ENCODE measurements at places on chromosomes 1 and 21.

DNA sequence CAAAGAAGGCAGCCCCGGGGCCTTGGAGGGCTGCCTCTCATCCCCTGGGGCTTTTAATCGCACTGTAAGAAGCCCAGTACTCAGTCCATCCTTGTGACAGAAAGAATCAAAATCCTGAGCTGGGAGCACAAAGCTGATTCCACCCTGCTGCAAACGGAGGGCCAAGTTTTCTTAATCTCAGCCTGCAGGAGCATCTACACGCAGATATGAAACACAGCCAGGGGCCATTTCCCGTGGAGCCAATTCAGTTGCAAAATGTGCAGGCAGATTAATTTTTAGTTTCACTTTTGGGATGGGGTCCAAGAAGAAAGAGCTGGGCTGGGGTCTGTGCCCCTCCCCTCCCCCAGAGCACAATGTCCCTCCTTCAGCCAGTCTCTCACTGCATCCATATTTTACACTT lies 4.4 kb downstream of the LYPD8 start:
- DNase-seq = no peak

- DNase-seq = no peak
These were observed 716.2 kb upstream of the ZP4 start for GRCh38 chr1:238606896-238607295.

DNA sequence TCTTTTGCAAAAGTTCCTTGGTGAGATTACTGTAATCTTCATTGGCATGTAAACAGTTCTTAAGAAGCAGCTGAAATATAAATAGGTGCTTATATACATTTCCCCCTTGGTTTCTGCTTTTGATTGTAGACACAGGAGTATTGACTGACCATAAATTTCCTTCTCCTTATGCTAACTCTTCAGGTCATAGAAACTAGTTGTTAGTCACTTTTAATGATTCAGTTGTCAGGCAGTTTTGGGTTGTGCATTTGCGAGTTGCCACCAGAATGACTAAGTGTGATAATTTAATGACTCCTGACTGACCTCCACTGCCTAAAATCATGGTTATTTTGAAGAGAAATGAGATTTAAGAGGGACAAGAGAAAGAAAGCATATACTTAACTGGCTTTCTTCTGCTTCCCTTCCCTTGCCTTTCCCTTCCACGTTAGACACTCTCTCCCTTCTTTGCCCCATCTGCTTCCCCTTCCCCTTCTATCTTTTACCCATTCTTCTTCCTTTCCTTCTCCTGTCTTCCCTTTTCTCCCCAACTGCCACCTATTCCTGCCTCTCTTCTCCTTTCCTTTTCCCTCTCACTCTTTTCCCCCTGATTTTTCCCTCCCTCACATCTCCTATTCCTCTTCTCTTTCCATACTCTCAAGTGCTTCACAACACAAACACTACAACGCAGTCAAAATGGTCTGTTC lies 12.3 kb downstream of the ZMPSTE24 start:
- no peak for DNase-seq

- peak; percentile 50 for DNase-seq
These were observed 835 bp downstream of the LRRN2 start for GRCh38 chr1:204684571-204685235.

DNA sequence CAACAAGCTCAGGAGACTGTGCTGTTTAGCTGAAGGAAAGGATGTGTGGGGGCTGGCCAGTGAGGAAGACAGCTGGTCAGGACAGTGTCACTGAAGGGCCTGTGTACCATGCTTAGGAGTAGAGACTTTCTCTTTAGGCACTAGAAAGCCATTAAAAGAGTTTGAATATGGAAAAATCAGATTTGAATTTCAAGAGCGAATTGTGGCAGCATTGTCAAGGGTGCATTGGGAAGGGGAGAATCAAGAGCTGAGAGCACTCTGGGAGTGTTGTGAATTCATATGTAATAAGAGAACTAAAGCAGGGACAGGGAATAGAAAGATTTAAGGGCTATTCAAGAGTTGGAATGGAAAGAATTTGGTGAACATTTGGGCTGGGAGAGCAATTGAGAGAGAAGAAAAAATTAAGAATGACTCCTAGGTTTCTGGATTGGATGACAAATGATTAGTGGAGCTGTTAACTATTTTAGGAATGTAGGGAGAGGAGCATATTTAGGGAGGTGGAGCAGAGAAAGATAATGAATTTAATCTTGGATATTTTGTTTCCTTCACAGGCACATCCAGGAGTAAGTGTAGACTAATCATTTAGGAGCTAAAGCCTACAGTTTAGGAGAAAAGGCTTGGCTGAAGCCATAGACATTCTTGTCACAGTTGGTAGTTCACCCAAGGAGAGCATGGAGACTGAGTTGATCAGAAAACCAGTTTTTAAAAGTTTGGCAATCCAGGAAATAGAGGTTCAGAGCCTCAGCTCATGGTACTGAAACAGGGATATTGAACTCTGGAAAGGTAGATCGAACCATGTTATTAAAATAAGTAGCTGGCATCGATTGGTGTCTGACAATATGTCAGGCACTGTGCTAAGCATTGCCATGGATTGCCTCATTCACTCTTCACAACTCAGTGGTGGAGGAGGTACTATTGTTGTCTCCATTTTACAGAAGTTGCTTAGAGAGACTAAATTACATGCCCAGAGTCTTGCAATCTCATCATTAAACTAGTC lies 23.1 kb upstream of the TOR3A start:
- no peak for DNase-seq

DNA sequence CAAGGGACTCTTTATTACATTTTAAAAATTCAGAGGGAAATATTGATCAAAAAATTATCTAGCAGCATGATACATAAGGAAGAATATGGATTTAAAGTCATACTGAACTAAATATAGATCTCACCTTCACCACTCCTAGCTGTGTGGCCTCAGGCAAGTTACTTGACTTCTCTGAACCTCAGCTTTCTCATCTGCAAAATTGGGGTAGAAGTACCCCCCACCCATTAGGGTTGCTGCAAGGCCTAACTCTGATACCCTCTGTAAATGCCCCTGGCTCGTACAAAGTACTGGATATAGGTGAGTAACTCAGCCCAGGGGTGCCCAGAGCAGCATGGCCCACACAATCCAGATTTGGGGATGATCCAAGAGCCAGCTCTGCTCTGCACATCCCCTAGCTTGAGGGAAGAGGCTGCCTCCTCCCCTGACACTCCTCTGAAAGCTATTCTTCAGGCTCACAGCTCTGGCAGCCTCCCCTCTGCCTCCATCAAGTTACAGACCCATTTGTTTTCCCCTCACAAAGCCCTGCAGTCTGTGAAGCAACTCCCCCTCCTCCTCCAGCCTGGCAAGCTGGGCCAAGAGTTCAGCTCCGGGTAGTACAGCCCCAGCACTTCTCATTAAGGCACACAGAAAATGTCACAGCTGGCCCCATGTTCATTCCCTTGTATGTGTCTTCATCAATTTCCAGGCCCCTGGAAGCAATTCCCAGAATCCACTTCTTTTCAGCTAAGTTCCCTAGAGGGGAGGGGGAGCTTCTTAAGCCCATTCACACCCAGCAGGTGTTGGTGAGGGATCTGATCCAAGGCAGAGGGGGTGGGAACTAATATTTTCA lies 143.7 kb downstream of the PLPP3 start:
- DNase-seq = no peak

GRCh38 chr1:150507912-150508864 lies at the start of gene ECM1:
Gene ECM1 (plus strand): TSS chr1:150508109. CDS start chr1:150508210, 101 bp downstream.
- no peak for DNase-seq

GRCh38 chr1:37131281-37131680 lies 97.0 kb upstream of the GRIK3 start:
- no peak for DNase-seq

DNA sequence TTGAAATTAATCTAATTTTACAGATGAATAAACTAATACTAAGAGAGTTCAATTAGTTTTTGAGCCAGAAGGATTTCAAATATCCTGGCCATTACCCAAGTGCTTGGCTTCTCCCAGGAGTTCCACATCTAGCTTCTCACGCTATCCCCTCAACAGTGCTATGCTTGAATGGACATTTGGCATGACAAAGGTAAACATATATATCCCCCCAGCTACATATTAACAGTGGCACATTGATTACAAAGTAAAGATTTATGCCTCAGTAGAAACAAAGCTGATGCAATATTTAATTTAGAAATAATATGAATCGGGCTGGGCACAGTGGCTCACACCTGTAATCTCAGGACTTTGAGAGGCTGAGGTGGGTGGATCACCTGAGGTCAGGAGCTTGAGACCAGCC lies 434.6 kb upstream of the PRMT6 start:
- no peak for DNase-seq

- no peak for DNase-seq
These were observed 87.9 kb upstream of the CSF3R start for GRCh38 chr1:36570478-36571060.

DNA sequence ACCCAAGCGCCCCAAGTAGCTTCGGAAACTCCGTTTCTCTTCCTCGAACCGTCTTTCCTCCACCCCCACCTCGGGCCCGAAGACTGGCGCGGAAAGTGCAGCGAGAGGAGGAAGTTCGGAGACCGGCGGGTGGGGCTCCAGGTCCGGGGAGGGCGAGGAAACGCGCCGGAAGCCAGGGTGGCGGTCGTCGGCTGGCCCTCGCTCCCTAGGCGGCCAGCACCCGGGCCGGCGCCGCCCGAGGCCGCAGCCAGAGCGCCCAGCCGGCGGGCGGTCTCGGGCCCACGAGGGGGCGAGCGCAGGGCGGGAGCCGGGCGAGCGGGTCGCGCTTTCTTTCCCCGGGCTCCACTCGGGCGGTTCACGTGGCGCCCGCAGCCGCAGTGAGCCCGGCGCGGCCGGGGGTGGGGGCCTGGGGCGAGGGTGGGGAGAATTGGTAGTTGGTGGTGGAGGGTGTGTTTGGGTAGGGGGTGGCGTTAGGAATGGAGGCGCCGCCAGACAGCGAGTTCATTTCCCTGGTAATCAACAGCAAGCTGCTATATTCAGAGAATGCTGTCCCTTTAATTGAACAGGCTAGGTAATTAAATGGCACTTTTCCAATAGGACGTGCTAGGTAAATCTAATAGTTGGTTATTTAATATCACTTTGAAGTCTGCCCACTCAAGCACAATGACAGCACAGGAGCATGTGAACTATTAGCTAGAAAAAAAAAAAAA lies 6.7 kb downstream of the LMO4 start:
- peak; percentile 80 for DNase-seq

- no peak for DNase-seq
These were observed 26.0 kb downstream of the MACF1 start for GRCh38 chr1:39230261-39231190.

- DNase-seq = no peak
These were observed 124.2 kb downstream of the SIK1 start for GRCh38 chr21:43302769-43303168.

DNA sequence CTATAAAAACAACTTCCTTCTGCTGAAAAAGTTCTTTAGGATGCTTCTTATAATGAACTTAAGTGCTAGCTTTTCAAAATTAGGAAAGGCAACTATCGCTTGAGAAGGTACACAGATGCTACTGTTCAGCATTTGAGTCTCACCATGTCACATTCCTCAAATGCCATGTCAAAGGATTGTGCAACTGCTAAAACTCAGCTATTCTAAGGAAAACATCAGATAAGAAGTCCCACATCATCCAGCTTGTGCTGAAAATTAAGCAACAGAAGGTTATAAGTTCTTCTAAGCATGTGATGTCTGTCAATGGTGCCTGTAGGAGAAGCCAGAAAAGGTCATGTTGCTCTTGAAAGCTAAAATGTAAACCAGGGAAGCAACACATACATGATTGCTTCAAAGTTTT lies 36.5 kb downstream of the MCOLN2 start:
- no peak for DNase-seq

DNA sequence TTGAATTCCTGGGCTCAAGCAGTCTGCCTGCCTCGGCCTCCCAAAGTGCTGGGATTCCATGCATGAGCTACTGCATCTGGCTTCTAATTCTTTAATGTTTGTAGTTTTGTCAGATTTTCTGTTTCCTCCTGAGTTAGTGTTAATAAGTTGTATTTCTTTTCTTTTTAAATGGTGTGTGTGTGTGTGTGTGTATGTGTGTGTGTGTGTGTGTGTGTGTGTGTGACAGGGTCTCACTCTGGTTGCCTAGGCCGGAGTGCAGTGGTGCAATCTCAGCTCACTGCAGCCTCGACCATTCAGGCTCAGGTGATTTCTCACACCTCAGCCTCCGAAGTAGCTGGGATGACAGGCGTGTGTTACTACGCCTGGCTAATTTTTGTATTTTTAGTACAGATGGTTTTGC lies 50.2 kb downstream of the ADARB1 start:
- DNase-seq = no peak

DNA sequence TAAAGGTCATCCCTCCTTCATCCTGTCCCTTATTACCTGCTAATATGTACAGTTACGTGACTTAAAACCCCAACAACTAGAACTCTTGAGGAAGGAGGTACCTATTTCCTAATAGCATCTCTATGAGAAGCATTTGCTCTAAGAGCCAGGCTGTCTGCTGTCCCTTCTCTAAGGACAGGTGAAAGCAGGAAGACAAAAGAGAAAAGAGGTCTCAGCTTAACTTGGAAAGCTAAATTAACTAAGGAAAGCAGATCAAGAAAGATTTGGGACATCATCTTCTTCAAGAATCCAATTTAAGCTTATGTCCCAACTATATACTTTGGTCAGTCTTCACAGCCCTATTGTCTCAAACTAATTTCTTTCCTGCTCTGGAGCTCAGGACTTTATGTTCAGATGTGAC lies 2.9 kb downstream of the EGLN1 start:
- DNase-seq = no peak

- no peak for DNase-seq
These were observed 1478.8 kb downstream of the NCAM2 start for GRCh38 chr21:22476726-22477646.

- no peak for DNase-seq
These were observed 484.3 kb downstream of the LMO4 start for GRCh38 chr1:87812871-87813577.

GRCh38 chr1:212179394-212180076 lies 105.7 kb upstream of the PPP2R5A start:
- DNase-seq = no peak

DNA sequence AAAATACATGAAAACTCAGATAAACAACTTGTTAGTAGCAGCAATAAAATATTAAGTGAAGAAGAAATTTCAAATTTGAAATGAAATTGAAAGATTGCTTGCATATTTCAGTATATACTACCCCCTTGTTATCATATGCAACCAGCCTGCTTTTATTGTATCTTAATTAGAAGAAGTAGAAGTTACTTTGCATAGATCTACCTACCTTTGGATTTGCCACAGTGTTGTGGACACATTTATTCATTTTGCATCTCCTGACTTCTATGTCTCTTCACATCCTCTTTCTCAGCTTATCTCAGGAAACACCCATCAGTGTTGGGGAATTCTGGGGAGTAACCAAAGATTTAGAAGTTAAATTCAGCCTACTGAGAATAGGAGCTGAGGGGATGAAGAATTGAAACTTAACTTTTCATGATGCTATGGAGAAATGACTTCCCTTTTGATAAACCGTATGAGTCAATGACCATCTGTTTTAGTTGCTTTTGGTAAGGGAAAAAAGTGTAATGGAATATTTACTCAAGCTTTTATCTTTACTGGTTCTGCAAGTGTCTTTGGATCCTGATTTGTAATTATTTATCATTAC lies 96.9 kb downstream of the RGL1 start:
- no peak for DNase-seq

- DNase-seq = no peak
These were observed 16.6 kb upstream of the DR1 start for GRCh38 chr1:93328809-93329760.

GRCh38 chr1:89615676-89616598 lies 17.0 kb upstream of the LRRC8C start:
- DNase-seq = no peak
